Naive B cell (primary cell): ENCODE measurements at places on chromosomes 3 and 15. TPM values are rescaled to one million over a fixed set of nuclear protein-coding genes. Genes with fewer than 3 reads are reported as not detected.

The NMNAT3 gene
- polyA plus RNA-seq: 2.8 TPM

The RHOV gene
- not detected for polyA plus RNA-seq

The PDZRN3 gene
- polyA plus RNA-seq: not detected

The MAGEL2 gene
- not detected for polyA plus RNA-seq

The RAB6B gene
- 0.24 TPM for polyA plus RNA-seq

The CLDN16 gene
- polyA plus RNA-seq: not detected

The PRTG gene
- not detected for polyA plus RNA-seq

The CCR5 gene
- 0.17 TPM for polyA plus RNA-seq

- DNase-seq: no peak
Observed at GRCh38 chr3:174417573-174417972, 441.6 kb upstream of the NAALADL2 start.

GRCh38 chr15:48806151-48806550, 4.7 kb downstream of the CEP152 start:
- no peak for DNase-seq

DNA sequence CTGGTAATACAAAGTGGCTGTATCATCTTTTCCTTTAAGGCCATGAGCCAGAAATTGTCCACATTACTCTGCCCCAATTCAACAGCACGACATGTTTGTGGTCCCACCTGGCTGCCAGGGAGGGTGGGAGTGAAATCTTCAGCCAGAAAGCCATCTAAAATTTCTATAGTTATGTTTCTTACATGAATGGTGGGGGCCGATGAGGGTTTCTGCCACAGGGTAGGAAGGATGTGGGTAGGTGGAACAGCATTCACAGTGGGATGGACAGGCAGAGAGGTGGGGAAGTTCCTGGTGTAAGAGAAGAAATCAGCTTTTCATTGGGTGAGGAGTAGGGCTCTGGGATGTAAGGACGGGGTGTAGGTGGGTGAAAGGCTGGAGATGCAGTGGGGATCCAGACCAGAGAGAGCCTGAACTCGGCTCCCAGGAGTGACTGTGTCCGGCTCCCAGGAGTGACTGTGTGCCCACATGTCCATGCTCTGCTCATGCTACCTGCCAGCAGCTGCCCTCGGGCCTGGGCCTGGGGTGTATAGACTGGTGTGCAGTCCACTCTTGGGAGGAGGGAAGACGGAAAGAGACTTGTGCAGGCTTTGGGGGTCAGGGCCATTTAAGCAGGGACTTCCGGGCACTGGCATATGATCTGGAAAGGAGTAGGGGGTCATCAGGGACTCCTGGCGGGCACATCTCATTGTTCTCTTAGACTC, 3.8 kb upstream of the FBLN2 start:
- no peak for DNase-seq

- DNase-seq: no peak
Observed at GRCh38 chr3:160703974-160704373, 27.0 kb downstream of the ARL14 start.

GRCh38 chr3:134803652-134804051, 8.6 kb downstream of the EPHB1 start:
- no peak for DNase-seq

GRCh38 chr3:125280668-125281361, 68.3 kb upstream of the SLC12A8 start:
- DNase-seq: no peak

DNA sequence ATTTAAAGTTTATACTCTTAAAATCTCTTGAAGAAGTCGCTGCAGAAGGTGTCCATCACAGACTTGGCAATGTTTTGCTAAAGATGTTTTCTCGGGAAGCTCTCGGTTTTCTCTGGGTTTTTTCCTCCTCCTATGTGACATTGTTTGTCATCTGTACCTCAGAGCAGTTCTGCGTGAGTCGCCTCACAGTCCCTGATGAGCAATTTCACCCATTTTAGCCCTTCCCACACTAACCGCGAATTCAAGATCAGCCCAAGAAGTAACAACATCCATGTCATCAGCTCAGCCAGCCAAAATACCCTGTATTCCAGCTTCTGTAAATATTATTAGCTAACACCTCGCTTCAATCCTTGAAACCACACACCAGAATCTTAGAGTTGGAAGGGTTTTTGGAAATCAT, 224.3 kb upstream of the SETMAR start:
- DNase-seq: no peak

- no peak for DNase-seq
Observed at GRCh38 chr15:28896951-28897350, 11.2 kb downstream of the APBA2 start.

- DNase-seq: no peak
Observed at GRCh38 chr3:14913926-14914778, 33.2 kb upstream of the NR2C2 start.

GRCh38 chr15:90593499-90594158, 63.9 kb downstream of the CRTC3 start:
- no peak for DNase-seq

GRCh38 chr3:63927422-63928280, 15.5 kb upstream of the SCAANT1 start:
- DNase-seq: peak; percentile 51

DNA sequence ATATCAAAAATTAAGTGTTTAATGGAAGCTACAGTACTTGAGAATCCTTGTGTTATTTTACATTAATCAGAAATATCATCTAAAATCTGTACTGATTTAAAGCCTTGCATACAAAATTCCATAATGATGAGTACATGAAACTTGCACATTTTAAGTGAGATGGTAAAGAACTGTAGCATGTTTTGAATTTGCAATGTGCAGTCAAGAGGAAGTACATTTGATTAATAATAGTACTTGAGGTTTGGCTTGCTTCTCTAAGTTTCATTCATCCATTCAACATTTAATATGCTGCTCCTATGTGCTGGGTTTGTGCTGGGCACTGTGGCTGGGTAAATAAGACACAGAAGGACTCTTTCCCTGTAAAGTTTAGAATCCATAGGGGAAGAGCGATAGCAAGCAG, 332.3 kb downstream of the CNTN3 start:
- no peak for DNase-seq

DNA sequence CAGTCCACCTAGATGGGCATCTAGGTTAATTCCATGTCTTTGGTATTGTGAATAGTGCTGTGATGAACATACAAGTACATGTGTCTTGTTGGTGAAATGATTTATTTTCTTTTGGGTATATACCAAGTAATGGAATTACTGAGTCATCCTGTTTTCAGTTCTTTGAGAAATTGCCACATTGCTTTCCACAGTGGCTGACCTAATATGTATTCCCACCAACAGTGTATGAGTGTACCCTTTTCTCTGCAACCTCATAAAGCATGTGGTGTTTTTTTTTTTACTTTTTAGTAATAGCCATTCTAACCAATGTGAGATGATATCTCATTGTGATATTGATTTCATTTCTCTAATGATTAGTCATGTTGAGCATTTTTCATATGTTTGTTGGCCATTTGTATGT, 86.0 kb upstream of the NDN start:
- no peak for DNase-seq

DNA sequence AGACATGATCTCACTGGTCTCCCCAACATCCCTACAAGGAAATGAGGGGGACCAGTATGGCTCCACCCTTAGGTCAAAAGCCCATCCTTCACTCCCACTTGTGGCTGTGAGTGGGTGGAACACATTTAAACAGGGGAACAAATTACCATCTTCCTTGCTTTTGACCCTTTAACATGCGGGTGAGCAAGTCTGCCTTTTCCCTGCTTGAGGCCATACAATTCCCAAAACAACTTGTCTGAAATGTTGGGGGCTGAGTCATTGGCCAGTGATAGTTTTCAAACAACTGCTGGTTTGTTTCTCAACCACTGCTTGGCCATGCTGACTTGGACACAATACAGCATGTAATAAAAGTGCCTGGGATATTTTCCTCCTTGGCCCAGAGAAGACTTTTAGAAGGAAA, 39.6 kb downstream of the COL8A1 start:
- no peak for DNase-seq

- no peak for DNase-seq
Observed at GRCh38 chr3:51559411-51559888, 20.9 kb downstream of the RAD54L2 start.

GRCh38 chr15:36265422-36265821, 314.0 kb upstream of the CDIN1 start:
- DNase-seq: no peak

DNA sequence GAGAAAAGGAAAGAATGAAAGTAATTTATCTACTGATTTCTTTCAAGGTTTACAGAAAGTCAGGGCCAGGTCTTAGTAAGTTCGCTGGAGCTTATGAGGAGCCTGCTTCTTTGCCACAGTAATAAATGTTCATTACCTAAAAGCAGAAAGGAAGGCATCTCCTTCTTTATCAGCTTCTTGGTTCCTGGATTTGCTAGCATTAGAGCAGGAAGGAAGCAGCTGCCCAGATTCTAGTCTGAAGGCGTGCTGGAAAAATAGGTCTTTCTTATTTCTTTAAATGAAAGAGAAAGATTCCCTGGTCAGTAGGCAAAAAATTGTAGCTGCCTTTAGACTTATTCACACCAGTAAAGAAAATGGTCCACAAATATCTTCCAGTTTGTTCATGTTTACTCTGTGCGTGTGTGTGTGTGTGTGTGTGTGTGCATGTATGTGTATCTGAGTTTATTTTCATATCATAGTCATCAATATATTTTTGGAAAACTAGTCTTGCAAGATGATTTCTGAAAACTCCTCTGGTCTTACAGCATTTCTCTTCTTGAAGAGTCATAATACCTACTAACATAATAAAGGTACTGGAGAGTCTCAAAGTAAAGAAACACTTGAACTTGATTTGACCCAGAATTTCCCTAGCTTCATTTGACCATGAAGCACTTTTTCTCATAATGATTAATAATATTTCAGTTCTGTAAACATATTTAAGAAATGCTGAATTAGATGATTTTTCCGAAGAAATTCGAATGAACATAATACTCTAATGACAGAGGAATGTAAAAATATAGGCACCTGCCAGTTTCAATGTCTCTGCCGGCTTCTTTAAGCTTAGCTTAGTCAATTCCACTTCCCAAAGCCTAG, 255.3 kb upstream of the ZPLD1 start:
- DNase-seq: no peak

DNA sequence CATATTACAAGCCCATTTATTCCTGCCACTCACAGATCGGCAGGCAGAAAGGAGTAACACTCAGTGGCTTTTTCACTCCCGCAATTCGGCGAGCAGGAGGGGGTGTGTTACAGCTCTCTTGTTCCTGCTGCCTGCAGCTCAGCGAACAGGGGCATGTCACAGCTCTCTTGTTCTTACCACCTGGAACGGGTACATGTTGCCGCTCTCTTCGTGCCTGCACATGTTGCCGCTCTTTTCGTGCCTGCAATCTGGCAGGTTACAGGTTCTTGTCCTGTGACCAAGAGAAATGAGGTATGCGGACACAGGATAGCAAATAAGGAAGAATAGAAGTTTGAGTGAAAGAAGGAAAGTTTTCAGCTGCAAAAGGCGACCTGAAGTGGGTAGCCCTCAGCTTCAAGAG, 761.4 kb downstream of the NAALADL2 start:
- no peak for DNase-seq

DNA sequence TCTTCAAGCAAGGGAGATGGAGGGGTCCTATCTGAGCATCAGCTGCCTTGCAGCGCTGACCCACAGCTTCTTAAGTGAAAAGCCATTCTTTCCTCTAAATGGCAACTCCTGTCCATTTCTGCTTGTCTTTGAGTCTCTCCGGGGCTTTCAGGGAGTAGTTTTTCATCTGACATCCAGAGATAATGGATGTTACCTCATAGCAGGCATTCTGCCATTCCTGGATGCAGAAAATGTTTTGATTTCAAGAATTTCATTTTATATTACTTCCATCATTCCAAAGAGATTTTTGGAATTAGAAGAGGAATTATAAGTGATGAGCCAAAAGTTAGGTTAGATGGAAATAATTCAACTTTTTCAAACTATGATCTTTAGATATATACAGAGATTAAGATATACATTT, 44.9 kb upstream of the GABRG3 start:
- DNase-seq: no peak

DNA sequence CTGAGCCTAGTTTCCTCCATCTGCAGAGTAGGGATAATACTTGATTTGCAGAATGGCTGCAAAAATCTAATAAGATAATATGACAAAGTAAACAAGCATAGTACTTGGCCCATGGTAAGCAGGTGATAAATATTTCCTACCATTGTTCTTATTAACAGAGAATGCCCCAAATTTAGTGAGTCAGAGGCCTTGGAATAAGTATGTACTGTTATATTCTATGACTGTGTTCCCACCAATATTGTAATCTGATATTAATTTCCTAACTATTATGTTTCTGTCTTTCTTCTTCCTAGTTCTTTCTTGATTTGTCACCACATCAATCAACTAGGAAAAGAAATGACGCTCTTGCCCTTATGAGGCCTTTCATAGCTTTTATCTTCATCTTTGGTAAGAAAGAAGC, 178.4 kb upstream of the SLC2A2 start:
- DNase-seq: no peak

DNA sequence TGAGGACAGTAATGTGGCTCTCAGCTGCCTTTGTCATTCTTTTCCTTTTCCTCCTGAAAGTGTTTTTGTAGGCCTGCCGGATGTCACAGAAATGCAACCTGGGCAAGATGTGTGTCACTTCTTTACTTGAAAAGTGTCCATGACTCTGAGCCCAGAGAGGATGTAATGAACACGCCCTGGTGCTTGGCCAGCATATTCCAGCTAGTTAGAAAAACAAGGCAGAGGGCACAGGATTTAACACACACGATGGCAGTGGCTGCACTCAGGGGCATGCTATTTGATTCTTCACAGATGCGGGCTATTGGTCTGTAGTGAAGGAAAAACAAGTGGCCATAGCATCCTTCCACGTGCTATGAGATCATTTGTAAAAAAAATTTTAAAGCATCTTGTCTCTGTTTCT, 30.3 kb upstream of the PTX3 start:
- DNase-seq: no peak
